Right ventricle myocardium inferior (tissue), 1 donor: ENCODE measurements at places on chromosomes 3 and 15. TPM values are rescaled to one million over a fixed set of nuclear protein-coding genes. Genes with fewer than 3 reads are reported as not detected.

Gene LMOD3
- total RNA-seq, result 149 TPM

DNA sequence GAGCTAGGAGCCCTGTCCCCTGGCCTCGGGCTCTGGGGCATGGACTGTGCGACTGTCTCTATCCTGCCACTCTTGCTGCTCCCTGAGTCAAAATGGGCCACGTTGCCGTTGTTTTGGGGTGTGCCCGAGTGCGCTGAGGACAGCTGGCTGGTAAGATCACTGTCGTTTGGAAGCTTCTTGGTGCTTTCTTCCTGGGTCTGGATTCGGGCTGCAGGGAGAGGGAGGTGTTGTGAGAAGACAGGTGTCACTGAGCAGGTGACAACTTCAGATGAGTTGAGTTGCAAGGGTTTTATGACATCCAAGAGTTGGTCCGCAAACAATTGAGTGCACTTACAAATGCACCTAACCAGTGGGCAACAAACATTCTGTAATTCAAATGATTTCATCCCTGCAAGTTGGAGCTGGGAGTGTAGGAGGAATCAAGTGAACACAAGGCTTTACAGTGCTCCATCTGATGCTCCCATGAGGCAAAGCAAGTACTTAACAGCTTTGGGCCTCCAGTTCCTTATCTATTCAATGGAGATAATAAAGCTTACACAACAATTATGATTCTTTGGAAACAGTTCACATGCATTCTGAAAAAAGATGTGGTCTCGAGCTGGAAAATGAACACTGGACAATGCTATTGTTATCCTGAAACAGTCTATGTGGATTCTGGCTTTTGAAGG lies 11.0 kb upstream of the STARD5 start:
- DNase-seq, result no peak

DNA sequence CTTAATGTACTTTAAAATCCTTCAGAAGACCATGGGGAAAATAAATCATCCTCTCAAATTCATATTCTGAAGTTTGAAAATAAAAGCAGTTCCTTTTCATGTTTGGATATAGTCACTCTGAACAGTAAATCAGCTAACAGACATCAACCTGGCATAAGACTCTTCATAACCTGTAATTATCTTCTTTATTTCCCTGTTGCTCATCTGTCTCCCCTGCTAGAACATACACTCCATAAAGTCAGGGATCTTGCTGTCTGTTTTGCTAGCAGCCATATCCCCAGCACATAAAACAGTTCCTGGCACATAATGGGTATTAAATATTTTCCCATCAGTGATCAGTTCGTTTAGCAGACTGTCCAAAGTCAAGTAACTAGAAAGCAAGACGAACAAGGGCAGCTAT lies 11.2 kb downstream of the VGLL4 start:
- DNase-seq, result no peak

GRCh38 chr3:53618936-53619335 lies 124.5 kb downstream of the CACNA1D start:
- DNase-seq, result no peak

- no peak for DNase-seq
Observed at GRCh38 chr15:88440021-88440420, 27.2 kb downstream of the MRPL46 start.

Gene CAMK2N2
- not detected for total RNA-seq

Gene OIP5
- total RNA-seq, result 0.51 TPM

Gene SERPINI1
- 4.6 TPM for total RNA-seq

GRCh38 chr3:23762214-23762613 lies 43.5 kb upstream of the UBE2E1 start:
- DNase-seq, result no peak

DNA sequence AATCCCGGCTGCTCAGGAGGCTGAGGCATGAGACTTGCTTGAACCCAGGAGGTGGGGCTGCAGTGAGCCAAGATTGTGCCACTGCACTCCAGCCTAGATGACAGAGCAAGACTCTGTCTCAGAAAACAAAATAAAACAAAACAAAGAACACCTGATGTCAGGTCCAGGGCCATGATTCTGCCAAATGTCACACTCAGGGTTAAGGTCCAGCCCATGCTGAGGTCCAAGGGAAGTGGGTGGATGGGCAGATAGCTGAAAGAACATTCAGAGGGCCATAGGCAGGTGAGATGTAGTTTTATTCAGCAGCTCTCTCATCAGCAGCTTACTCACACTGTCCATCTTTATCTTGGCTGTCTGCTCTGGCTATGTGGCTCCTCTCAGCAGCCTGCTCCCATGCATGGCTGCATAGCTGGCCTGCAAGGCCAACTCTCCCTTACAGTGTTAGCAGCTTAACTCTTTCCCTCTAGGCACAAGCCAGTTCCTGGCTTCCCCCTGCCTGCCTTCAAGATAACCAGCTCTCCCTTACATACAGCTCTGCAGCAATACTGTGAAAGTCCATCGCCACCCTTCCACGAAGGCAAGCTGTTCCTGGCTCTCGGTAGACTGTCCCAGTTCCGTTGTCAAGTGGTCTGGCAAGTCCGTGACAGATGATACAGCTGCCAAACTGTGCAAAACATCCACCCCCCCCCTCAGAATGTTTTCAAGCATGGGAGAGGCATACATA lies 62.4 kb upstream of the SIAH2 start:
- no peak for DNase-seq

DNA sequence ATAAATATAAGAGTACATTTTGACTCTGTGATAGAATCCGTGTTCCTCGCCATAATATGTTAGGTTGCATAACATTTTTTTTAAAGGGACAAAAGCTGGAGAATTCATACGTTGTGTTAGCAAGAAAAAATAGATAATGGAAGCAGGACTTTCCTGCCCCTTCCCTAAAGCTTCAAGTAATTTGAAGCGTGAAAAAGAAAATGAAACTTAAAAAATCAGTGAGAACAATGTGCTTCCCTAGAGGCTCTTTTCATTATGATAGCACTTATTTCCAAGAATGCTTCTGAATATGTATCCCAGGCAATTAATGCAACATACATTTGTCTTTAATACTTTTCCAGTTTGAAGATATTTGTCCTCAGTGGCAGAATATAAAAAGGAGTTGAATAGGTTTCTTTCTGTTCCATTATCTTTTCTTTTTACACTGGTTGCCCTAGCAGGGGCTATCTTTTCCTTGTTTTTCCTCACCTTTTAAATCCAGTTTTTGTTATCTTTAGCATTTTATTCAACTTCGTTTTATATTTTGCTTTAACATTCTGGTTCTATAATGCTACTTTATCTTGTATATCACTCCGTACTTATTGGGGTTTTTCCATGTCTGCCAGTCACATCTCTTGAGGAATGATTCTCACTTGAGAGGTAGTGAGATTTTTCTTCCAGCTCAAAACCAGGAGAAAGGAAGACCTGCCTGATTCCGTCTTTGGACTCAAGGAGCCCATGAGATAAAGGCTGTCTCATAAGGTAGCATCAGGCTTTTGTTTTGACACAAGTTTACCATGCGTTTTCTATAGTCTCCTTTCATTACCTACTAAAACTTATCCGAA lies 113.8 kb downstream of the MBNL1 start:
- DNase-seq, result no peak

GRCh38 chr15:40600956-40601355 lies 6.9 kb downstream of the KNL1 start:
- no peak for DNase-seq

GRCh38 chr3:90007778-90008499 lies 900.5 kb downstream of the EPHA3 start:
- no peak for DNase-seq

GRCh38 chr15:38474155-38474757 lies 20.3 kb downstream of the FAM98B start:
- DNase-seq, result no peak

DNA sequence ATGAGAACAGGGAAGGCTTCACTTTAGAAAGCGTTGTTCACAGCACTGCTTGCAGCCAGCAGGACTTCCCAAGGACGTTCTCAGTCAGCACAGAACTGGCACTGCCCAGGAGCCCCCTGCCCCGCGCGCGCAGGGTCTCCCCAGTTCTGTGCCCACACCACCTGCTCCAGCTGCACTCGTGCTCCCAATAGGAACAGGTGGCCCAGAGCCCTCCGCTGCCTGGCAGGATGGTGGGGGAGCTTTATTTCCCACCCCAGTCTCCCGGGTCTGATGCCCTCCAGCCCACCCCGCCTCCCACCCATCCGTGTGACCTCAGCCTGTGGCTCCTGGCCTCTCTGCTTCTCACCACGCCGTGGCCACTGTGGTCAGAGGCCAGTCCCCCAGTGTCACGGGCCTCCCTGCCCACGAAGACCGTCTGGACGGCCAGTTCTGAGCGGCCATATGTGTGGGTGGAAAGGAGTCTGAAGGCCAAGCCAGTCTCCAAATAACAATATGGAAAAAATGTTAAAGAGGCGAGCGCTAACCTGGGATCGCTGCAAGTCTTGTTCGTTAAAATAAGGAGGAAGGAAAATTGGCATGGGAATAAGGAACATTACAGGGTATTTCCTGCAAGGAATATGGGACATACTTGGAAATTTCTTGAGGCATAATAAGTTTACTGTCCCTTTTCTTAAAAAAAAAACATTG lies 54.6 kb upstream of the PCSK6 start:
- DNase-seq, result no peak

DNA sequence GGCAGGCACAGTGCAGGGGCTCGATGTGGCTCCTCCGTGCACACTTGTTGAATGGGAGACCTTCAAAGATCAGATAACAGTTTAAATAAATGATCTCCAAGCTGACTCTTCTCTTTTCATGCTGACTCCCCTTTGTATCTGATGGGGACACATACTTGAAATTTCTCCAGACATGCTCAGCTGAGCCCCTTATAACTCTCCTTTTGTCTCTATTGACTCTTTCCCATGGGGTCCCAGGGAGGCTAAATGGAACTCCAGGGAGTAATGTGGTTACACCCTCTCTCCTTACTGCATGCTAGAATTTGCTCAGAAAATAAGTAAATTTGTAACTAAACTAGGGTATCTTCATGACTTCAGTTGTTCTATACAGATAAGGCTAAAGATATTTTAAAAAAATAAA lies 48.2 kb upstream of the TM4SF4 start:
- no peak for DNase-seq

Gene APOD
- total RNA-seq, result 327 TPM

DNA sequence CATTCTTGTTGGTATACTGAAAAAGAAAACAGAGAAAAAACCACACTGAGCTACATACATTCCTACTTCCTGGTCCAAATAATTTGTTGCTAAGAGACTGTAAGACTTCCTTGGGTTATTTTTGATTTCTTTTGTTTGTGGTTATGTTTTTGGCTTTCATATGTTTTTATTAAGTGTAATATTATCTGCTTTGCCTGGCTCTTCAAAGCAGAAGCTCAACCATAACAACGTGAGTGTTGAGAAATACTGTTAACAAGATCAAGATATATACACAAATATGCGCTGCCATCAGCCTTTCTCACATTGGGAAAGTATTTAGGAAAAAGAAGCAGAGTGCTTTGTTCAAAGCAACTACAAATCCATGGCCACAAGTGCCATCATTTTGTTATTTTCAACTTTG lies 556.2 kb upstream of the CBLB start:
- DNase-seq, result no peak

- DNase-seq, result no peak
Observed at GRCh38 chr3:58776231-58776630, 109.7 kb upstream of the FAM3D start.

Gene EAF2
- 3.3 TPM for total RNA-seq

DNA sequence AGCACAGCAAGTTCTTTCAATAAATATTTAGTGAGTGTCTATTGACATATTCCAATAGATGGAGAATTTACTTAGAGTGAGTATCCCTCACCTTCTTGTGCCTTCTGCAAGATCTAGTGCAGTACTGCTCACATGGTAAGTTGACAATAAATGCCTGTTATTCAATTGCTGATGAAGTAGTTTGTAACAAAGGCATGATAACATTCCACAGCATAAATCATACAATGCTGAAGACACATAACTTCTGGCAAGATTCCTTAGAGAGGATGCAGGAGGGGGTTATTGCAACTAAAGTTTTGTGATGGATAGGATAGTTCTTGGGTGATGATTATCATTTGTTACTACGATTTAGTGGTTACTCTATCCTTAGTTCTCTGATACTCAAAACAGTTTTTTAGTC lies 112.2 kb upstream of the RBMS3 start:
- no peak for DNase-seq

GRCh38 chr3:58034738-58035523 lies 26.7 kb downstream of the FLNB start:
- no peak for DNase-seq
